ENCODE measurements at places on chromosomes 3 and 15. TPM values are rescaled to one million over a fixed set of nuclear protein-coding genes. Genes with fewer than 3 reads are reported as not detected.

The TLR9 gene
- 0.46 TPM for total RNA-seq

The RPL15 gene
- 1,213 TPM for total RNA-seq

The FAM3D gene
- total RNA-seq: not detected

The CHRM5 gene
- 0.09 TPM for total RNA-seq

The C2CD4A gene
- total RNA-seq: not detected

The APOD gene
- 221 TPM for total RNA-seq

The HMG20A gene
- total RNA-seq: 24.6 TPM

The ADPRH gene
- 15.3 TPM for total RNA-seq

The FSTL1 gene
- 1,310 TPM for total RNA-seq

The TMC3 gene
- total RNA-seq: not detected

The SNX22 gene
- total RNA-seq: 0.38 TPM

The IGDCC3 gene
- not detected for total RNA-seq

The EHHADH gene
- total RNA-seq: 3.1 TPM

The GHSR gene
- total RNA-seq: not detected

The GOLGA6D gene
- not detected for total RNA-seq

The ARPIN gene
- total RNA-seq: 17.5 TPM

The IL20RB gene
- total RNA-seq: 1.8 TPM

The ITPKA gene
- total RNA-seq: 0.33 TPM

The HYKK gene
- total RNA-seq: 4.3 TPM

The UNC13C gene
- total RNA-seq: 0.05 TPM

The SNX33 gene
- 23.8 TPM for total RNA-seq

The TRH gene
- total RNA-seq: not detected

The ADAM10 gene
- total RNA-seq: 80.3 TPM

The ADGRG7 gene
- not detected for total RNA-seq

The CIDEC gene
- 2.9 TPM for total RNA-seq

The ZNF80 gene
- not detected for total RNA-seq

The PCSK6 gene
- 9.2 TPM for total RNA-seq

The CCDC33 gene
- not detected for total RNA-seq

All from posterior vena cava (tissue), 2 donors.